Activated T-helper 1 cell treated with anti-CD3 and anti-CD28 coated beads, Interleukin-2, amount 50 U/mL, for 16 hours (primary cell): ENCODE measurements at places on chromosomes 4 and X.

DNA sequence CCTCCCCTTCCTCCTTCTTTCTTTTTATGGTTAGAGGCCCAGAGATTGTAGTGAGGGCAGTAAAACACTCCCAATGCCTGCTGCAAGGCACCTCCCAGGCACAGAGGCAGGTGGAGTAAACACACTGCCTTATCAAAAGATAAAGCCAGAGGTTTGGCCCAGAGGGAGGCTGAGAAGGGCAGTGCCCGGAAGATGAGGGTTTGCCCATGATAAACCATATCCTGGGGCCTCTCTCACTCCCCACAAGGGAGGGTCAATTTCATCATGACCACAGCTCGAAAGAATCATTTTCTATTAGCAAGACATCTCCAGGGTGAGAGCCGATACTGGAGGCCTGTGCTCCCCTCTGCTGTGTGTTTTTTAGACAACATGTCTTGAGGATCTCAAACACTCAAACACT, 98.5 kb upstream of the FAM9C start:
- DNase-seq, result no peak

DNA sequence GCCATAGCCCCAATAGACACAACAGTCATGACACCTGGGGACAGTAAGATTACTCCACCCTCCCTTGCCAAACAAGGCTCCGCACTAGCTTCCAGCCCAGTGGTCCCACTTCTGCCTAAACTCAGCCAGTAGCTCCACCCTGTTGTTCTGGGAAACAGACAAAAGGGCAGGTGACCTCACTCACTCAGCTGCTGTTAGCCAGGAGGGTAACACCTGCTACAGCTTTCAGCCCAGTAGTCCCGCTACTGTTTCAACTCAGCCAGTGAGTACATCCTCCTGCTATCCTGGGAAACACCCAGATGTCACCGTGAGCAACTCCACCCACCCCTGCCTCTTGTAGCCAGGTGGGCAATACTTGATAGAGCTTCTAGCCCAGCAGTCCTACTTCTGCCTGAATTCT, 162.7 kb upstream of the CPXCR1 start:
- no peak for DNase-seq

DNA sequence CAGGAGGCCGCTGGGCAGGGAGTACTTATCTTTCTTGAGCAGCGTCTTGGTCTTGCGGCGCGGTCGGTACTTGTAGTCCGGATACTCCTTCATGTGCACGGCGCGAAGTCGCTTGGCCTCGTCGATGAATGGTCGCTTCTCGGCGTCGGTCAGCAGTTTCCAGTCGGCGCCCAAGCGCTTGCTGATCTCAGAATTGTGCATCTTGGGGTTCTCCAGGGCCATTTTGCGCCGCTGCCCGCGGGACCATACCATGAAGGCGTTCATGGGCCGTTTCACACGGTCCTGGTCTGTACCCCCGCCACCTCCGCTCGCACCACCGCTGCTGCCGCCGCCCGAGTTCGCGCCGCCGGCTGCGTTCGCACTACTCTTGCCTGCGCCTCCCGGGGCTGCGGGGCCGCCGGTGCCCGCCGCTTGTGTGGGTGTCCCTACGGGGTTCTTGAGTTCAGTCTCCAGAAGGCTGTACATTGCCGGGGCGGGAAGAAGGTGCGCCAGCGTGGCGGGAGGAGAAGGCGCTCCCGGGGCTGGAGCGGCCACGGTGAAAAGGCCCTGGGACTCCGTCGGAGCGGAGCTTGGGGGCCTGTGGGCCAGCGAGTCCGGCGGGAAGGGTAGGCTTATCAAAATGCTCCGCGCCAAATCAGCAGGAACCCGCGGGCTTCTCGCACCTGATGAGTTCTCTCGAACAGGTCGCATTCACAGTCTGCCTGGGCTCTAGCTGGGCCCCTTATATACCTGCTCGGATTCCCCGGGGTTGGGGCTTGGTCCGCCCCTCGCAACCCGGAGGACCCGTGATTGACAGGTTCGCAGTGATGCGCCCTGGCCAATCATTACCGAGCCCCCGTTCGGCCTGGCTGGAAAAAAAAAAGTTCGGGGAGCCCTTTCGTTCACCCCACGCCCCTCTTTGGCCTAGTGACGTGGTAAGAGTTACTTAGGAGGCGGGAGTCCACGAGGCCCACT, at the start of gene SOX3:
TSS of gene SOX3 (minus strand) at position 699 of the 954 bp plus-strand sequence. CDS start at position 690, 9 bp downstream.
- no peak for DNase-seq

GRCh38 chrX:119990556-119991004, 47.0 kb upstream of the NKAP start:
- no peak for DNase-seq

DNA sequence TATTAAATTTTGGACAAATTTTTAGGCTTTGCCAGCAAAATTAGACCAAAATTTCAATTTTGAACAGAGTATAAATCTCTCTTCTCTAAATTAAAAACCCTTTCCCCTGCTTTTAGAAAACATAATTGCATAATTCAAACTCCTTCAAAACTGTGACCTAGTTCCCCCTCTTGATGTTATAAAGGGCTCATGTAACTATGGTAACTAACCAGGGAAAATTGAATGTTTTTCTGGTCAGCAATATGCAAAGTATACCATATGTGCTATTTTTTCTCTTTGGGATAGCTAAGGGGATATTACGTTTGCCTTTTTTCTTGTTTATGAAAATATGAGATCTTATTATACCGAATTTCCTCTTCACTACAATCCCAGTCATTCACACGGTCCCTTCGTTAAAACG, 5.1 kb upstream of the ING2 start:
- DNase-seq, result no peak
